ENCODE measurements at places on chromosomes 7 and 10.

DNA sequence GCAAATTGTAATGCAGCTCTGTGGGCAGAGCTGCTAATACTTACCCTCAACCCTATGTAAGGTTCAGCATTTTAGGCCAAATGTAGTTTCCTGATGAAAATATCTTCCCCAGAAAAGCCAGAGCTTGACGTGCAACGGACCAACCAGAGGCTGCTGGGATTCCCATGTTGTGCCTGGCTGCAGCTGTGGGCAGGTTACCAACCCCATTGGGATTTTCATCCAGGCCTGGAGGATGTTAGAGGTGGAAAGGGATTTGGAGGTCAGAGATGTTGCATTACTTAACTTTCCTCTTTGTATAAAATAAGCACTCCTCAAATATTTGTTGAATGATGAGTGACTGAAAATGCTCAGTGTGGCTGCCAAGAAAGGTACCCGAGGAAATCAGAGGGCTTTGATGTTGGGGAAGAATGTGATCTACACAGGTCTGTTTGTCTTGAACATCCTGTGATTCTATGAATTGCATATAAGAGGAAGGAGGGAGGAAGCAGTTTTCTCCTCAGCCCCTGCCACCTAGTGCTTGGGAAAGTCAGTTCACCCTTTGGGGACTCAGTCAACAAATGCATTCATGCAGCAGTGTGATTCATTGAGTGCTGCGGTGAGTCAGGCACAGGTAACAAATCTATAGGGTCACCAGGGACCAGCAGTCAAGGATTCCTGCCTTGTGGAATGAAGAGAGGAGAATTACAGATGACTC lies 487.2 kb downstream of the RPS24 start:
- peak; percentile 67 for DNase-seq

- no peak for DNase-seq
Observed at GRCh38 chr7:101898106-101898505, 80.7 kb downstream of the CUX1 start.

GRCh38 chr7:14836571-14837189 lies 65.9 kb downstream of the DGKB start:
- no peak for DNase-seq

DNA sequence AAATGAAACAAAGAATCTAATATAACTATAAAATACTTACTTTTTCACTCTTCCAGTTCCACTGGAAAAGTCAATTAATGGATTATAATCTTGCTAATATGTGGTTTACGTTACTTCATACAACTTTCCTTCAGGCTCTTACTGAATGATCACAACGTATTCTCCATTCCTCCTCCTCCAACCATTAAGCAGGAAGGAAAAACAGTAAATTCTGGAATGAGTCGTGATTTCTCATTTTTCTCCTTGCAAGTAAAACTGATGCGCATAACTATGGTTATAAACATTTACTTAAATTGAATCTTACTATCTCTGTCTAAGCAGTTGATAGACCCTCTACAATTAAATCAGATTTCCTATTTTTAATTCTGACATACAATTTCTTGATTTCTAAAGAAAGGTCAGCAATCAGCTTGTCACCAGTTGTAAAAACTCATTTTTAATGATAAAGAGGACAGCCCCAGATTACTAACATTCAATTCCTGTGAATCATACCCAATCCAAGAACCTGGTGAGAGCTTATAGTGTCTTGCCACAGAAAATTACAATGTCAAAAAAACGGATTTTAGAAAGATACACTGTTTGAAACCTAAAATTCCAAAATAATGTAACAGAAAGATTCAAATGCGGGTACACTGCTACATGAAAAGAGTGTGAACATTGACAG lies 64.3 kb downstream of the EZH2 start:
- DNase-seq, result no peak

GRCh38 chr7:28990200-28990960 lies 32.2 kb upstream of the TRIL start:
- DNase-seq, result no peak

DNA sequence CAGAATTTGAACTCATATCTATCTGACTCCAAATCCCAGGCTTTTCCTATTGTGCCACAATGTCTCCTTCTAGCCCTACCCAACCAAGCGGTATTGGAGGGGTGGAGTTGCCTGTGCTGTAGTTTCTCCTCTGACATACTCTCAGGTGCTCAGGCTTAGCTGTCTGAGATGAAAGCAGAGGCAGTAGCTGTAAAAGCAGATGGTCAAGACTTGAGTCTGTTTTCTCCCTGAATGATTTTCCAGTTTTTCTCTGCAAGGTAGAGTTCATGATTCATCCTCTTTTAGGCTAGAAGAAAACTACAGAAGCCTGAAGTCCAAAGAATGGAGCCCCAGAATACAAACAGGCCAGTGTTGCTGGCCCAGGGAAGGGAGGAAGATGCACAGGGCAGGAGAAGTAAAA lies 130.0 kb downstream of the PDE1C start:
- DNase-seq, result no peak

DNA sequence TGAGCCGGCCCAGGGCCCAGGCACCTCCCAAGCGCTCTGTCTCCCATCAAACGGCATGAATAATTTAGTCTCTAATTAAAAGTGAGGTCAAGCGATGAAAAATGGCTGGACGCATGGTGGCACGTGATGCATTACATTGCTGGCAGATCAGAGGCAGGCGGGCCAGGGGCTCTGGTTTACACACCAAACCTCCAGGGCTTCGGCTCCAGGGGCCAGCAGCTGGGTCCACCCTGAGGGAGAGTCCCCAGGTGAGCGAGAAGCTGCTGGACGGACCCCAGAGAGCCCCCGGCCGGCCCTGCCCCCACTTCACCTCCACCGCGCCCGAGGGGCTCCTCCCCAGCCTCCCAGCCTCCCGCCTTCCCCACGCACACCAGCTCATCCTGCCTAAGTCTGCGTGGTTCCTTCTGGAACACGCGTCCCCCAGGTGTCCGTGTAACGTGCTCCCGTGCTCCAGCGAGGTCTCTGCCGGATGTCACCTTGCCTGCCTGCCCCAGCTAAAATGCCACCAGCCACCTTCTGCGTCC lies 23.2 kb downstream of the UNCX start:
- DNase-seq, result no peak

GRCh38 chr10:33483124-33483815 lies 148.8 kb upstream of the NRP1 start:
- no peak for DNase-seq

DNA sequence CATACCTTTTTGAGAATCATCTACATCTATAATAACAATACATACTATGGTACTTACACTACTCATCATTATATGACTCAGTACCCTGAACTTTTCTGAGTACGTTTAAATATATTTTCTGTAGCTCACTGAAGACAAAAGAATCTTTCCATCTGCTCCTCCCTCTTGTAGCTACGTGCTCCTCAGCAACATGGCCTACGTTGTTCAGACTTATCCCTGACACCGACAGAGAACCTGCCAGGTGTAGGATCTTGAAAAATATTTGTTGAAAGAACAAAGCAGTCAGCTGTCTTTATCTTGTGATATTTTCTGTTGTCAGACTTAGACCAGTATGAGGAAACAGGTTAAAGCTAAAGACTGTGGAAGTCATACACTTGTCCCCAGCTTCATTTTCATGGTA lies 356.0 kb upstream of the MYO3A start:
- no peak for DNase-seq

- no peak for DNase-seq
Observed at GRCh38 chr7:71414490-71414889, 282.5 kb downstream of the GALNT17 start.

GRCh38 chr7:139132887-139133286 lies 23.4 kb upstream of the ZC3HAV1 start:
- DNase-seq, result no peak

- DNase-seq, result no peak
Observed at GRCh38 chr10:13882119-13882711, 295.4 kb downstream of the PRPF18 start.

- no peak for DNase-seq
Observed at GRCh38 chr7:138890499-138891445, 90.4 kb downstream of the KIAA1549 start.

DNA sequence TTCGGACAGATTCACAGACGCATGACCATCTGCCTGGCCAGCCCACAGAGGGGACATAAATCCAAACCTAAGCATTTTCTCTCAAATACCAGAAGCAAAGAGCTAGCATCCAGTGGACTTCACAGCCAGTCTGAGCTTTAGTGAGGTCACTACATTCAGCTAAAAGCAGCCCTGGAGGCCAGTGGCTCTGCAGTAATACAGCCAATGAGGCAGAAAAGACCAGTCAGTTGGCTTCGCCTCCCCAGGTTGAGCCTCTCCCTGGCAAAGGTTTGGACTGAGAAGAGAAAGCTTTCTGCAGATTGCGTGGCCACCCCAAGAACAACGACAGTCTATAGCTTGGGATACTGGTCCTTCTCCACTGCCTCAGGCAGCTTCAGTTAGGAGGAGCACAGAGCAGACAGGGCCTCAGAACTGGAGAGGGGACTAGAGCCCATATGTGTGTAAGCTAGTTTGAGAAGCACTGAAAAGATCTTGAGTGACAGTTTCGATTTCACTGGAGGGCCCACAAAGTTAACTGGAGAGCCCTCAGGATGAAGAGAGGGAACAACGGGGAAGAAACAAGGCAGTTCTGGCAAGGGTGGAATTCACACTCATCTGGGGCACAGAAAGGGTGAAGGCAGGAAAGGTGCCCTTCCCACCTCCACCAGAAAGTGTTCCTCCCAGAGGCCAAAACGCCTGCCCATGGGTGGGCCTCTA lies 3.8 kb downstream of the WDR91 start:
- no peak for DNase-seq

- DNase-seq, result no peak
Observed at GRCh38 chr10:78437407-78437768, 403.7 kb downstream of the RPS24 start.

DNA sequence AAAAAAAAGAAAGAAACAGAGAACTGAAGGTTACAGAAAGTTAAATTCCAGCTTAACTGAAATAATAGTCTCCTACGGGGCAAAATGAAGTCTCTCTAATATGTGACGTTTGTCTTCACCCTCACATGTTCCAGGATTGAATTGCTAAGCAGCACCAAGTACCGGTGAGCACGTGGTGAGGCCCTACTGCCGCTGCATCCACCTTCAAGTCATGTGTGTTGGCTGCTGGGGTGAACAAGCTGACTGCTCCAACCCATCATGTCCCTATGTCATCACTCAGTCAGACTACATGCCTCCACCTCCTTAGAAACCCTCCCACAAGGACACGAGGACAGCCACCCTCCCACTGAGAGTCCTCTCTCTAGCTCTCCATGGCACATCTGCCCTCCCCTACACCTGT lies 35.4 kb upstream of the NPFFR1 start:
- no peak for DNase-seq

DNA sequence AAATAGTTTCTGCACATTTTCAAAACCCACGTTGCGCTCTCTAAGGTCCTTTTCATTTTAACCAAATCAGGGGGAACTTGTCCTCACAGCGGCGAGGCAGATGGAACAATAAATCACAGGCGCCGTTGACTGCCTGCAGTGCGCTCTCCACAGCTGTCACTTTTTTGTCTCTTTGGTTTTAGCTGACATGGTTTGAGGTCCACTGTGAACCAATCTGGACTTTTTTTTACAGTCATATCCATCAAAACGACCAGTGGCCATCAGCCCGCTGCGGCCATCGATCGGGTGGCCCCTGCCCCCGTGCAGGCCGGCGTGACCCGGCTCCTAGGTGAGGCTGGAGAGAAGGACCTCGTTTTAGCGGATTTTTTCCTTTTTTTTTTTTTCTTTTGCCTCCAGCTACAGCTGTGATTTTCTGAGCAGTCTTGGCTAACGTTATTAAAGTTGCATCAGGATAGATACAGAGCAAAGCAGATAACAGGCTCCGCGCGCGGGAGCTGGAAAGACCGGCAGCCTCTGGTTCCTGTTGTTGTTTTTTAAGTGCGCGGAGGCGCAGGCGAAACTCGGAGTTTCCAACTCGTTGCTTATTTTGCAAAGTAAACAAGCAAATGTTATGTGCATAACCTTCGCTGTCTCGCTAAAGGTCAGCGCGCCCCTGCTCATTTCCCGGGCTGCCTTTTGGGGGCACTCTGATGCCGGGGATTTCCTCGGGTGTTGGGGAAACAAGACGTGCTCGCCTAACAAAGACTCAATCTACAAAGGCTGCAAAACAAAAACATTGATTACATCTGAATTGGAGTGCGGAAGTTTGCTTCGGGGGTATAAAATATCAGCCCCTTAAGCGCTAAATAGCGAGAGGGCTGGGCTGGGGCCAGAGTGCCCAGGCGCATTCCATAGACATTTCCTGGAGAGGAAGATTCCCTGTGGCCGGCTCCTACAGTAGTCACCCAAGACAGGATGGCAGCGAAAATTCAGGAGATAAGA lies 414.8 kb upstream of the MKI67 start:
- DNase-seq, result no peak

DNA sequence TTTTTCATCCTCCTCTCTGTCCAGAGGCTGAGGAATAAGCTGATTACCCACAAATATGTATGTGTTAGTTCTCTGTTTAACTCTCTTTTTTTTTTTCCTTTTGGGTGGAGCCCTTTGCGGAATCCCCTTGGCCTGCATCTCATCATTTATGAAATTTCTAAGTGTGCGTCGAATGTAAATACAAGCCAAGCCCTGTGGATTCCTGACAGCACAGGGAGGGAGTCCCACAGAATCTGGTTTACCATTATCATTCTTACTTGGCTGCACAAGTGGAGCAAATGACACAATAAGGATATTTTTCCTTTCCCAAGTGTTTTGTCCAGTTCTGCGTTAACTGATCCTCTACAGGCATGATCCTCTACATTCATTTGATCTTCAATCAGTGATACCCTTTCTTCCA lies 11.4 kb downstream of the STK31 start:
- no peak for DNase-seq

- no peak for DNase-seq
Observed at GRCh38 chr10:33010132-33011037, 52.4 kb upstream of the ITGB1 start.

DNA sequence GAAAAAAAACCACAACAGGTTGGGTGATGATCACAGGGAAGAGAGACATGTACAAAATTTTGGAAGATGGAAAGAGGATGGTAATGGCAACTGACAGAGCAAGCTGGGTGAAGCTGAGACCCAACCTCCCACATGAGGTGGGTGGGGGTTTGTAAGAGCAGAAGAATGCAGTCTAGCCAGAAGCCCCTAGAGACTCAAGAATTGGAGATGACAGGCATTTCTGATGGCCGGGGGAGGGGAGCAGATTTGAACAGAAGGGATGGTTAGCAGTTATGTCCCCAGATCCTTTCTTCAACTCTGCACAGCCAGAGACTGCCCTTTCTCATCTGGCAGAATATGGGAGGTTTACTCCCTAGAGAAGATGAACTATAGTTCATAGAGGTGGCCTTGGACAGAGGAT lies 208.0 kb downstream of the GALNT17 start:
- DNase-seq, result no peak

DNA sequence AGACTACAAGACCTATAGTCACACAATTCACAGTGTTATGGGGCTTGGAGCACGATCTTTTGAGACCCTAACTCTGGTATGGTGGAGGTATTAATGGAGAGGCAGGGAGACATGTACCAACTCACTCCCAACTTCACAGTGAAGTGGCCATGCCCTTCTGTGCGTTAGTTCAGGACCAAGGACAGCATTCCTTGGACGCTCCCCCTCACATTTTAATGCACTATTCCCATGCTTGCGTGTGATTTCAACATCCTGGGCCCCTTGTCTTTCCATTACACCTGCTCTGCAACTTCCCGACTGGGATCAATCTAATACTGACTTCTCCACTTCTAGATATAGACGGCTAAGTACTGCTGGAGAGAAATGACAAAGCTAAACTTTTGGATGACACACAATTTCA lies 72.7 kb downstream of the PLCE1 start:
- no peak for DNase-seq

- DNase-seq, result no peak
Observed at GRCh38 chr7:155229548-155230168, 68.0 kb upstream of the INSIG1 start.

- DNase-seq, result peak; percentile 58
Observed at GRCh38 chr10:35639728-35640401, 2.2 kb downstream of the FZD8 start.

- no peak for DNase-seq
Observed at GRCh38 chr10:73887294-73888039, 13.1 kb upstream of the CAMK2G start.

Measured in activated CD4-positive, alpha-beta T cell treated with anti-CD3 and anti-CD28 coated beads, Interleukin-2, amount 10 ng/mL, durations not matched to agents 24 days and 14 days (primary cell).